ENCODE measurements at places on chromosomes 7 and 10. TPM values are rescaled to one million over a fixed set of nuclear protein-coding genes. Genes with fewer than 3 reads are reported as not detected.

DNA sequence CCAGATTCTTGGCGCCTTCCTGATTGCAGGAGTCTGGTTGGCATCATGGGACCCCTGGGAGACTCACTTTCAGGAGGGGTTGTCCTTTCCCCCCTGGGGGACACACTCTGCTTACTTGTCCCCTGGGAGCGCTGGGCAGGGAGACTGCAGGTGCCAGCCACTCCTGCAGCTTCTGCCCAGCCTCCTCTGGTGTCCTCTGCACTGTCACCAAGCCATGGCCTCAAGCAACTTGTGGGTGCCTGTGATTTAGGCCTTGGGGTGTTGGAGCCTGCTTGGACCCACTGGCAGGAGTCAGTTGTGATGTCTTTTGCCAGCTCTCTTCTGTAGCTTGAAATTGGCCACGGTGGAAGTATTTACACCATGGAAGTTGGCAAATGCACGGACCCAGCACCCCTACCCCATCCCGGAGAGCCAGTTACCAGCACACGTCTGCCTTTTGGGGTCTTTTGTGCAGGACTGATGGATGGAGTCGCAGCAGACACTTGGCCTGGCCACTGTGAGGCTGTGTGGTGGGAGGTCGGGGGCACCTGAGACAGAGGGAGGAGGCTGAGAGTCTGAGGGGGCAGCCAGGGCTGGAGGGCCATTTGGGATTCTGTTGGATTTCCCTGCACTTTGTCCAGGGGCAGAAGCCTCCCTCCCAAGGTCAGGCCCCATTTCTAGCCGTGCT, 104.7 kb downstream of the LHPP start:
- DNase-seq: no peak

- DNase-seq: no peak
These were observed 103.8 kb downstream of the CNNM2 start for GRCh38 chr10:103021900-103022293.

DNA sequence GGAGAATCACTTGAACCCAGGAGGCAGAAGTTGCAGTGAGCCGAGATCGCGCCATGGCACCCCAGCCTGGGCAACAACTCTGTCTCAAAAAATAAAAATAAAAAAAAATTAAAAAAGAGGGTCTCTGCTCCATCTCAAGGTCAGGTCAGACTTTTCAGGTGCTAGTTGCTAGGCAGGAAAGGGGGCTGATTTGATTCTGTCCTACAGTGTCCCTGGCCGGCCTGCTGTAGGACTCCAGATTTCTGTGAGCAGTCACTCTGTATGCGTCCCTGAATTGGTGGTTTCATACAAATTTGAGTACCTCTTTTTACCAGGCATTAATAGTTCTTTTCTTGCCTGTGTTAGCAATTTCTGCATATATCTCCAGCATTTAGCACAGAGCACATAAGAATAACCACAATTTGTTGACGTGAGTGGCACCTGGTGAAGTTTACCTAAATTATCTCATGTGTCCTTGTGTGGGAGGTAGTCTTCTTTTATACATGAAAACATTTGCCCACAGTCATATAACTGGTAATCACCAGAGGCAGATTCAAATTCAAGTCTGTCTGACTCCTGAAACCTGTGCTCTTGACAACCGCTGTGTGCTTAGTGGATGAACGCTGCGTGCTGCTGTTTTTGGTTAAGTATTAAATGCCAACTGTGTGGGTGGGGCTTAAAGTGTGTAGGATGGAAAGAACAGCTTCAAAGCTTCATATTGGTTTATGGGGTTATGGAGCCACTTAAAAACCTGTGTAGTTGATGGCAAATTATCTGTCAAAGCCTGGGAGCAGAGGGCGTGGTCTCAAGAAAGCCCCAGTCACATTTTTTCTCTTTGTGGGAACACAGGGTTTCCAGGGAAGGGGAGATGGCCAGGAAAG, 3.2 kb upstream of the ZNF775 start:
- no peak for DNase-seq

The SPDYE1 gene
- not detected for total RNA-seq

- DNase-seq: no peak
These were observed 250.4 kb downstream of the ELMO1 start for GRCh38 chr7:37198041-37198905.

- no peak for DNase-seq
These were observed 37.8 kb downstream of the SRPK2 start for GRCh38 chr7:105350906-105351305.

- no peak for DNase-seq
These were observed 34.6 kb downstream of the MALSU1 start for GRCh38 chr7:23333671-23334246.

- DNase-seq: no peak
These were observed 17.9 kb downstream of the RTKN2 start for GRCh38 chr10:62250594-62251198.

- no peak for DNase-seq
These were observed 23.9 kb upstream of the ATP6V0A4 start for GRCh38 chr7:138821912-138822311.

The HHEX gene
- 76.5 TPM for total RNA-seq

DNA sequence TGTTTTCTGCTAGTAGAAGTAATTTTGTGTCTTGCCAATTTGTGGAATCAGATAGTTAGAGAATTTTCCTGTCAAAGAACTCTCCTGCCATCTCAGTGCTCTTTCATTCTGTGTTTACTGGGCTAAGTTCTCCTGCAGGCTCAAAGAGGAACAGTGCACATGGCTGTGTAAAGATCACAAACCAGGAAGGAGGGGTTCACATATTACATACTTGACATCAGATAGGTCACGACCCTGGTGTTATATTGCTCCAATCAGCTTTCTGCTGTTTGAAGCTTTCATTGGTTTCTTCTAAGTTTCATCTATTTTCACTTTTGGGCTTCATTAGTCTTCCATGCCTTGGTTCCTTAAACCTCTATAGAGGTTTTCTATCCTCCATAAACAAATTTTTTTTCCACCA, 13.5 kb upstream of the ELMO1 start:
- no peak for DNase-seq

- DNase-seq: peak; percentile 25
These were observed 20.1 kb downstream of the LDB3 start for GRCh38 chr10:86688398-86688921.

GRCh38 chr7:100891568-100892247, 2.2 kb upstream of the UFSP1 start:
- DNase-seq: no peak

DNA sequence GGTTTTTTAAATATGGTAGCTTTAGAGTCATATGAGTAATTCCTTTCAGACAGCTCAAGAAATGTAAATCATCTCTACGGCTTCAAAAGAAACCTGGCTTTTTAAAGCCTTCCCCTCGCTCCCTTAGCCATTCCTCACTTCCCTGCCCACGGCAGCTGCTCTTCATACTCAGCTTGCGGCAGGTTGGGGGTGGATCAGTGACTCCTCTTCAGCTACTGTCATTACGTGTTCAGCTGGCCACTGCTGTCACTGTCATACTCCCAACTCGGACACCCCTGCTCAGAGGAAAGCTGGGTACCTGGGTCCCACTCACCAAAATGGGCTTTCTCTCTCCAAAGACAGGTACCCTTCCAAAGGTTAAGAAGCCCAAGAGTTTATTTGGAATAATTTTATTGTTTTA, 6.6 kb downstream of the YWHAG start:
- no peak for DNase-seq

DNA sequence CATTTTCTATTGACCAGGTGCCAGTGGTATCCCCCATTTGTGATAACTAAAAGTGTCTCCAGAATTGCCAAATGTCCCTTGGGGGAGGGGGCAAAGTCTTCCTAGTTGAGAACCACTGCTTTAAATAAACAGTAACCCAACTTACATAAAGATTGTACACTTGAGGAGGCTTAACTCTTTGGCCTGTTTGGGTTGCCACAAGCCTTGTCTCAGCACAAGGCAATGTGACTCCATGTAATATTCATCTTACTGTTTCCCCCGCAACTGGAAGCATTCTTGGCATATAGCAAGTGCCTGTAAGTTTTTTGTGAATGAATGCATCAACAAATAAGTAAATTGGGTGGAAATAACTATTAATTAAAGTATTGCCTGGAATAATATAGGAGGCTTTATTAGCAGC, 108.3 kb downstream of the ANK3 start:
- no peak for DNase-seq

DNA sequence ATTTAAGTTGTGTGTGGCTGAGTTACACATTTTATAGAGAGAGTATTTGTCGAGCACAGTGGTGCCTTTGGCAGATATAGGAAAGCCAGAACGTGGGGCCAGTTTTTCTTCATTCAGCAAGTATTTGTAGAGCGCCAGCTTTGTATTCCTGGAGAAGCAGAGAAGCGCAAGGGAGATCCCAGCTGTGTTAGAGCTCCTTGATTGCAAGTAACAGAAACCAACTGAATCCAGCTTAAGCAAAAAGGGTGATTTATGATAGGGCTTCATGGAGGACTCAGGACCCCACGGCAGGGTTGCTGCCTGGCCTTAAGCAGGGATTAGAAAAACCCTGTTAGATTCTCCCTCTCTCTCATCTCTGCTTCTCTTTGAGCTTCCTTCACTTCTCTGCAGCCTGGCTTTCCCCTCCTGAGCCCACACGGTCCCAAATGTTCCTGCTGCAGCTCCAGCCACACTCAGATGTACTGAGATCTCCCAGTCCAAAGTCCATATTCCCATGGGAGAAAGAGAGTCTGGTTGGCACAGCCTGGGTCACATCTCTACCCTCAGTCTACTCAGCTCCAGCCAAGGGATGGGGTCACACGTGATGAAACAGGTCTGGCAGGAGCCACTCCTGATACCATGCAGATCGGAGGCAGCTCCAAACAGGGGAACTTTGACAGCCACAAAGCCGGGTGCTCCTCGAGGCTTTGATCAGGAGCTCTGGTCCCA, 16.7 kb downstream of the UBTD1 start:
- no peak for DNase-seq

- DNase-seq: no peak
These were observed 4.8 kb downstream of the LRRC18 start for GRCh38 chr10:48934672-48935501.

DNA sequence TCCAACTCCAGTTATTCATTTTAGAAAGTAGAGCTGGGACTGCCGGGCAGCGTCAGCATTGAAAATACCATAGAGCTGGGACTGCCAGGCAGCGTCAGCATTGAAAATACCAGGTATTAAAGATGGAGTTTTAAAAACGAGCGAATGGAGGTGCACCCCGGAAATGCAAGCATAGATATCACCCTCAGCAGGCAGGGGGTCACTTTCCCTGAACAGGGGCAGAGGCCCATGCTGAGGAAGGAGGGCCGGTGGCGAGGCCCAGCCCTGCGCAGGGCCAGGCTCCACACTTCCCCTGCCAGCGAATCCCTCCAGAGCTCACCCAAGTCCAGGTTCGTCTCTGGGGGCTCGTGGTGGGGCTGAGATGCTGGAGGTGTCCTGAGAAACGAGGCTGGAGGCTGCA, 84.8 kb upstream of the DIP2C start:
- DNase-seq: no peak

DNA sequence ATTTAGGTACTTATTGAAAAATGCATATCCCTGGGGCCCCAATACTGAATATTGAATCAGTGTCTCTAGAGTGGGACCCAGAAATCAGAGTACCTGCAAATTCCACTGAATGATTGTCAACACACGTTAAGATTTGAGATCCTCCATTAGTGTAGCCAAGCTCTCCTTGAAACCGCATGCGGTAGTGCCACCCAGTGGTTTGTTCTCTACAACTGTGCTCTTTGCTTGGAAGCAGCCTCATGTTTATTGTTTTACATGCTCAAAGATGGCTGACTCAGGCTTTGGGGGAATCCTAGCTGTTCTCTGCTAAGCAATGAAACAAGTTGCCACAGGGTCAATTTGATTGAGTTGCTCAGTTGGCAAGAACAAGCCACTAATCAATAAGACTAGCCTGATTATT, 340.2 kb upstream of the CELF2 start:
- DNase-seq: no peak

The SP8 gene
- not detected for total RNA-seq

DNA sequence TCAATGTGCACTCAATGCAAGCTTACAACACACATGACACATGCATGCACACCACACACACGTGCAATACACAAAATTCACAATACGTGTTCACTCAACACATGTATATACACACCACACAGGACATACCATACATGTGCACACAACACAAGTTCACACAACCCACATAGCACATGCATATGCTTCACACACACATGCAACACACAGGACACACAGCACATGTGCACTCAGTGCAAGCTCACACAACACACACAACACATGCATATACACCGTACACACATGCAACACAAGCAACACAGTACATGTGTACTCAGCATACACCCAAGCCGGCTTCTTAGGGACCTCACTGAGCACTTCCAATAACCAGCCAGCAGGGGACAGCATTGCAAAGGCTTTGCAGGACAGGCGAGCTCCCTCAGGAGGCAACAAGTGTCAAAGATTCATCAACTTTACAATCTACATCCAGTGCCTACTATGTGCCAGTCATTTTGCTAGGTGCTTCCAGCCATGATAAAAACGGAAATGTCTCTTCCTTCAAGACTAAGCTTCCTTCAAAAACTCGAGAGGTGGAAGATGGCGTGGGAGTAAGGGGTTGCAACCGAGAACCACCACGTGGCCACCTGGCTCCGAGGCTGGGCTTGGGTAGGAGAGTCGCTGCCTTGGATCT, 61.1 kb downstream of the JCAD start:
- DNase-seq: peak; percentile 68

- no peak for DNase-seq
These were observed 198.7 kb upstream of the VSTM2A start for GRCh38 chr7:54343511-54343910.

The FAM25C gene
- total RNA-seq: not detected

The MKRN1 gene
- 31.8 TPM for total RNA-seq

DNA sequence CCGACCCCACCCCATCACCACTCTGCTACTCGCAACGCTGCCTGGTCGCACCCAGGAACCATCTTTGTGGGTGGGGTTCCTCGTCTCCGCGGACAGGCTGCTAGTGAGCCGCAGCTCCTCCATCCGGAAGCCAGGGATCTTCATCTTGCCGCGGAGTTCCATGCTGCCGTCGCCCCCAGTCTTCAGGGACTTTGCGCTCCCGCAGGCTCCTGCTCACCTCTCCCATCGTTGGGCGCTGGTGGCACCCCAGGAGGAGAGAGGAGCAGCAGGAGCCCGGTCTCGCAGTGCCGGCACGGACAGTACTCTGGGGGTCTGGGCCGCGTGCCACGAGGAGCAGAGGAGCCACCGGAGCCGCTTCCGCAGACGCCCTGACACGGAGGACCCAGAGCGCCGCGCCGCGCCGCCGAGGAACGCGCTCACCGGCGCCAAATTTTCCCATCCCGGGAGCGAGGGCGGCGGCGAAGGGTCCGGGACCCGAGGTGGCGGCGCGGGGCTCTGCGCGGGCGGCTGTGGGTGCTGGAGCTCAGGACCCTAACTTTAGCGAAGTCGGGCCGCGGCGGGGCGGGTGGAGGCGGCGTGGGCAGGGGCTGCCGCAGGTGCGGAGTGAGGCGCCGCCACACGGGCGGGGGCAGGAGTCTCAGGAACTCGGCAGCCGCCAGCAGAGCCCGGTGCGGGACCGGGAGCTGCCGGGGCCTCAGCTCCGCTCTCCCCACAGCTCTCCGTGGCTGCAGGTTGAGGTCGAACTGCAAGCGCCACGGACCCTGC, 750.1 kb upstream of the SORCS1 start:
- no peak for DNase-seq

DNA sequence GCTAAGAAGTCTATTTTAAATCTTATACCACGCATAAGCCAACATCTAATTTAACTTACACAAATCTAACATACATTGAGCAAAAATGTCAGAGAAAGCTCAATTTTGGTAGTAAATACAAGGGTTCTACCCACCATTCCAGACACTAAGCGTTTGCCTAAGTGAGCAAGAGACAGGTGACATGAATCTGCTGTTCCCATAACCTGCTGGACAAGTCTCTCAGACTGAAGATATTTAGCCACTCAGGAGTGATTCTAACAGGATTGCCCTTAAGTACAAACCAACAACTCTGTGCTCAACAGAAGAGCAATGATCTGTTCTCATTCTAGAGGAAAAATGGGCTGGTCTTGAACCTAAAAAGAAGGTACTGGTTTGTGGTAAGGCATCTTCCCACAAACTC, 18.8 kb downstream of the EZH2 start:
- DNase-seq: no peak
